ENCODE measurements at places on chromosomes 6 and 20. TPM values are rescaled to one million over a fixed set of nuclear protein-coding genes. Genes with fewer than 3 reads are reported as not detected.

IMPG1 gene
- not detected for total RNA-seq

PLA2G7 gene
- total RNA-seq = not detected

ZBTB22 gene
- total RNA-seq = 4.5 TPM

- no peak for DNase-seq
Measured at GRCh38 chr6:70797625-70798024, 129.9 kb downstream of the SMAP1 start.

DNA sequence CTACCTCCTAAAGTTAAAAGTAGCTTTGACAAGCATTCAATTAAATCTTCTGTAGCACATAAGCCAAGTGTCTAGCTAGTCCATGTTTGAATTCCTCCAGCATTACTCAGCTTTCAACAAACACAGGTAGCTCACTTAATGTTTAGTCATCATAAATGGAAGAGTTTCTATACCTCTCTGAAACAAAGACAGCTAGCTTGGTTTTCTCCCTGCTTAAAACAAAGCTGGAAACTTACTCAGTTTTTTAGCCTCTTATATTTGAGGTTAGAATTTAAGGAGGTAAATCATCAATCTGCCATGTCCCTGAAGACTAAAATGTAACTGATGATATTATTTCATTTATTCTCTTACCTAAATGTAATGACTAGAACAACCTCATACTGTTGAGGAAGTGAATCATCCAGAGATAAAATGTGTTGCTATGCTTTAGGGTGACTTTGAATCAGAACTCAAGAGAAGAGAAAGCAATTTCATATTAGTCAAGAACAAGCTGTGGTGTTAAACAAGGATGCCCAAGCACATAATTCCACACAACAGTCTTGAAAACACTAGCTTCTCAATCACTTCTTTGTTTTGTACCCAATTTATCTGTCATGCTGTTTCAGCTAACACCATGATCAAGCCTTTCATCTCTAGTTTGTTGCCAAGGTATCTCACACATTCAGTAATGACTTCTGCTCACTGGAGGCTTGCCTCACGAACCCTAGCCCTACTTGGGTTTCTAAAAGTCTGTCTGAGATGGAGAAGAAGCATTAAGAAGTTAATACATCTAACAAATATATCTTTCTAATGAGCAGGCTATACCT is 251.9 kb downstream of the EPM2A start:
- DNase-seq = no peak

- no peak for DNase-seq
Measured at GRCh38 chr6:136611746-136612145, 61.5 kb upstream of the MAP7 start.
